ENCODE measurements at places on chromosomes 16 and 17.

GRCh38 chr16:67641779-67642708 is 2.9 kb upstream of the CARMIL2 start:
- DNase-seq = no peak

DNA sequence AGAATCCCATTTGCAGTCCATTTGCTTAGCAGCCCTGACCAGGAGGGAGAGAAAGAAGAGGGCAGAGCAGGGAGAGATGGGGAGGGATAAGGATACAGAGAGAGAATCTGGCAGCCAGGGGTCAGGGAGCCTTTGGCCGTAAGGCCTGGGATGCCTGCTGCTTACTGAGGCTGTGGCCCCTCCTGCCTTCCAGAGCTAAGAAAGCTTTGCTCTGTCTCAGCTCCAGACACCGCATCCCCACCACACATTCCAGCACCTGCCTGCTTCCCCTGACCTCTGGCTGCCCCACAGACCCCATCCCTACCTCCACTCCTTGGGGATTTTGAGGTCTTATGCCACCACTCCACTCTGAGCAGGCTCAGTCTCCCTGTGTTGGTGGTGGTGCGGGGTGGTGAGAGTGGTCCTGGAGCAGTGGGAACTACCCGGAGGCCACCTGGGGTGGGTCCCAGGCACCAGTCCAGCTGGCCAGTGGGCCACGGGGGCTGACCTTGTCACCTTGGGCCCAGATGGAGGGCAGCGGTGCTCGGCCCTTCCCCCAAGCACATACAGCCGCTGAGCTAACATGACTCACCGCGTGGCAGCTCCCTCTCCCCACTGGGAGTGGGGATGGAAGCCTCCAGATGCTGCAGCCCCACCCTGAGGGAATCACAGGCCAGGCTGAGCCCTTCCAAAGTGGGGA is 58.3 kb downstream of the RAI1 start:
- peak; percentile 97 for DNase-seq

DNA sequence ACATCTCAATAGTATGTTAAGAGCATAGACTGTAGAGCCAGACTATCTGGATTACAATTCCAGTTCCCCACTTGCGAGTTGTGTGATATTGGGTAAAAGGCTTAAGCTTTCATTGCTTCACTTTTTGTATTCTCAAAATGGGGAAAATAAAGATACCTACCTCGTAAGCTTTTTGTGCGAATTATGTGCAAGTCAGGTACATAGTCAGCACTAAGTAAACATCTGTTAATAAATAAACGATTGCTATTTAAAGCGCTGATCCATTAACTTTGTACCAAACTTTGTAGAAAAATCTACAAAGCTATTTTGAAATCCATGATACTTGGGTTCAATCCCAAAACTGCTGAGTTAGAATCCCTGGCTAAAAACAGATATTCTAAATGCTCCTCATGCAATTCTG is 19.6 kb downstream of the ABCA6 start:
- no peak for DNase-seq

DNA sequence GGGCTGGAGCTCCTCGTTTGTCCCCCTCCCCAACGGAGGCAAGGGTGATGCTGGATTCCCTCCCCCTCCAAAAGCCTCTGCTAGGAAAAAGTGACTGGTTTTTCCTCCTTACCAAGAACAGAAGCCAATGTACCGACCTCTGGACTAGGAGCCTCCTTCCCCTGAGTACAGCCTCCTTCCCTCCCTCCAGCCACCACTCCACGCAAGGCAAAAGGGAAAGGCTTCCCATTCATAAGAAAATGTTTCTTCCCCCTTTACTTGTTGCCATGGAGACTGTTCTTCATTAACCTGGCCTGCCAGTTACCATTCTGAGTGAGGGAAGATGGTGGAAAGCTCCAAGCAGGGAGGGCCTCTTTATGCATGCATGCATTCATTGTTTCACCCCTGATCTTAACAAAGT is 4.3 kb upstream of the PIMREG start:
- DNase-seq = no peak

DNA sequence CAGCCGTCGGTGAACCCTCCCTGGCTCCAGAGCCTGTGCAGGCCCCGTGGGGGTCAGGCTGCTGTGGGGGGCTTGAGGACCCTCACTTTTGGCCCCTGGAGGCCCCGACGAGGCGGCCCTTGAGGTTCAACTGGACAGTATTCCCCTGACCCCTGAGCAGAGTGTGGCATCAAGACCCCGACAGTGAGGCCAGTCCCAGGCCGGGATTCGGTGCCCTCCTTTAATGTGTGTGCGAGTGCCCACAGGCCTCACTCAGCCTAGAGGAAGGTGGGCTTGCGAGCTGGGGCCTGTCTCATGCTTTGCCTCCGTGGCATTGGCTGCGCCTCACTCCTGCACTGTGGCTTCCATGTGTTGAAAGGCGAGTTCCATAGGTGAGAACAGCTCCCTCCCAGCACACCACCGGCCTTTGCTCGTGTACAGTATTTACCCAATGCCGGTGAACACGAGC is 94.5 kb downstream of the METRNL start:
- DNase-seq = no peak
